ENCODE measurements at places on chromosomes 3 and 15. TPM values are rescaled to one million over a fixed set of nuclear protein-coding genes. Genes with fewer than 3 reads are reported as not detected.
A peak's percentile ranks its signal among the peaks of the same experiment; 100 is the strongest.

The DNASE1L3 gene
- not detected for total RNA-seq

DNA sequence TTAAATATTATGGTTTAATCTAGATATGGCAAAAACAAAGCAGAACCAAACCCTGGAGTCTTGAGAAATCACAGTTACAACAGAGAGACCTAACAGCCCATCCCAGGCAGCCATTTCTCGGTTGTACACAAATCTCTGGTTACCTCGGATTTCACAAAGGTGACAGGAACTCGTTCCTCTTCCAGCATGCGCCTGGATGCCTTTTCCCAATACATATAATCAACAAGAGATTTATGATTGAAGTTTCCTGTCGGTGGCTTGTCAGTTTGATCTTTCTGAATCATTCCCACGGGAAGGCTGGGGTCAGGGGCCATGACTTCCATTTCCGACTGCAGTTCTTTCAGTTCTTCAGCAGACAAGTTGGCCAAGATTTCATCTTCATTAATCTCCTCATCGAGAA is 445 bp downstream of the LMOD3 start:
- H3K4me1 ChIP-seq, result no peaks in the 10 kb centered on the region
- no peak for DNase-seq
- no peak overlapping the region for H3K4me3 ChIP-seq
- H3K27ac ChIP-seq, result no peak overlapping the region

DNA sequence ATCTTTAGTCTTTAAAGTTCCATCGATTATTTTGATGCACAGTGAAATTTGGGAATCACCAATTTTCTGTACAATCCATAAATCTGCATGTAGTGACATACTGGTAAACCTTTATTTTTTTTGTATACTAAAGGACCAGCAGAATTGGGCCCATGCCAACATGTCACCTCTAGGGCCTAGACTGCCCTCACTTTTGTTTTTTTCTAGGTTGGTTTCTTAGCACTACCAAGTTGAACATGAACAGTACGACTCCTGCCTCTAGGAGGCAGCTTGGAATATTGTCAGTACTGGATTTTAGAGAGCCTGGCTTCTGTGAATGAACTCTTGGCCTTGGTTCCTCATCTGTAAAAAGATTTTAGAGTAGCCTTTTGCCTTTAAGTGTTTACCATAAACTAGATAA is 32.3 kb downstream of the NKIRAS1 start:
- H3K36me3 ChIP-seq, result peaks cover 19% of the 10 kb centered on the region
- no peaks in the 10 kb centered on the region for H3K27me3 ChIP-seq
- H3K27ac ChIP-seq, result no peak overlapping the region
- H3K4me3 ChIP-seq, result no peak overlapping the region
- no peaks in the 10 kb centered on the region for H3K4me1 ChIP-seq

The CCR2 gene
- not detected for total RNA-seq

- H3K36me3 ChIP-seq, result no peaks in the 10 kb centered on the region
- DNase-seq, result no peak
- H3K27ac ChIP-seq, result no peak overlapping the region
- H3K4me3 ChIP-seq, result no peak overlapping the region
- H3K27me3 ChIP-seq, result no peaks in the 10 kb centered on the region
Observed at GRCh38 chr15:63481105-63481810, 23.1 kb upstream of the USP3 start.

- no peak overlapping the region for H3K27ac ChIP-seq
- no peaks in the 10 kb centered on the region for H3K27me3 ChIP-seq
- no peak for DNase-seq
- no peaks in the 10 kb centered on the region for H3K4me1 ChIP-seq
- no peaks in the 10 kb centered on the region for H3K36me3 ChIP-seq
- no peak overlapping the region for H3K4me3 ChIP-seq
Observed at GRCh38 chr3:168336276-168336675, 240.6 kb upstream of the GOLIM4 start.

GRCh38 chr3:37397396-37397795 is 223.0 kb upstream of the LRRFIP2 start:
- DNase-seq, result no peak
- H3K27ac ChIP-seq, result no peak overlapping the region
- no peaks in the 10 kb centered on the region for H3K36me3 ChIP-seq
- no peaks in the 10 kb centered on the region for H3K27me3 ChIP-seq
- no peak overlapping the region for H3K4me3 ChIP-seq

The SNX22 gene
- 0.05 TPM for total RNA-seq

GRCh38 chr3:99882436-99883137 is 64.9 kb downstream of the CMSS1 start:
- no peaks in the 10 kb centered on the region for H3K27me3 ChIP-seq
- peaks cover 7% of the 10 kb centered on the region for H3K4me1 ChIP-seq
- no peak overlapping the region for H3K27ac ChIP-seq
- H3K36me3 ChIP-seq, result no peaks in the 10 kb centered on the region

DNA sequence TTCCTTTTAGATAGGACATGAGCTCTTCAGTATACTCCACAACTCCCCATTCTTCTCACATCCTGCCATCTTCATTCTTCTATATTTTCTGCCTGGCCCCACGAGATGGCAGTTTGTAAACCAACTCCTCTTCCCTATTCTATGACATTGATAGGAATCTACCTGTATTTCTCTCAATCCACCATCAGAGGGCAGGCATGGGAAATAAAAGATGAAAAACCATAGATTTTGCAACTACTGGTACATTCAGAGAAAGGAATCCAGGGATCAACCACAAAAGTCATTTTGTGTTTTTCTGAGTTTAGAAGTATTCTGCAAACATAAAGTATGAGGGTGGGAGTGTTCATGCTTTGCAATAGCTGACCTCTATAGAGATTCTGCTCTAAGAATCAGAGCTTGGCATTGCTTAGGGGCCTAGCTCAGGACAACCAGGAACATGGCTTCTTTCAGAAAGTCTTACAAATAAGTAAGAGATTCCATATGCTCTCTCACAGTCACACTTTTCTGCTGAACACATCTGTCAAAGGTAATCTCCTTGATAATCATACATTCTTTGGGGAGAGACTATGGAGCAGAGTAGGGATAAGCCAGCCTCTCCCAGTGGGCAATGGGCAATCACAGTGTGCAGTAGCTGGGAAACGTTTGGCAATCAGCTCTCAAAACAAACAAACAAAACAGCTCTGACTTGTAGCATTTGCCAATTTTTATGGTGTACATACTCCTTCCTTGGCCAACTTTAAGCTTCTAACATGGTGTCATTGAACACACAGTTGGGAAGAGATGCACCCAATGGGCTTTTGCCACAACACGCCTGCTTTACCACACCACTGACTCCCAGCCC is 43.1 kb upstream of the SLC25A36 start:
- H3K4me3 ChIP-seq, result no peak overlapping the region
- H3K36me3 ChIP-seq, result no peaks in the 10 kb centered on the region
- DNase-seq, result no peak
- H3K27me3 ChIP-seq, result no peaks in the 10 kb centered on the region

GRCh38 chr3:58723173-58723572 is 56.6 kb upstream of the FAM3D start:
- no peak overlapping the region for H3K4me3 ChIP-seq
- no peaks in the 10 kb centered on the region for H3K36me3 ChIP-seq
- no peak overlapping the region for H3K27ac ChIP-seq
- no peaks in the 10 kb centered on the region for H3K4me1 ChIP-seq
- no peaks in the 10 kb centered on the region for H3K27me3 ChIP-seq

The TIMP4 gene
- 0.08 TPM for total RNA-seq

GRCh38 chr15:39269821-39270220 is 311.1 kb upstream of the THBS1 start:
- no peaks in the 10 kb centered on the region for H3K27me3 ChIP-seq
- H3K27ac ChIP-seq, result peak overlapping the region; percentile 84
- no peak overlapping the region for H3K4me3 ChIP-seq
- no peaks in the 10 kb centered on the region for H3K36me3 ChIP-seq
- peaks cover 67% of the 10 kb centered on the region for H3K4me1 ChIP-seq
- no peak for DNase-seq

The ZNF80 gene
- total RNA-seq, result not detected

GRCh38 chr15:71392861-71393283 is 277.6 kb downstream of the THSD4 start:
- H3K4me3 ChIP-seq, result no peak overlapping the region
- no peaks in the 10 kb centered on the region for H3K36me3 ChIP-seq
- no peaks in the 10 kb centered on the region for H3K27me3 ChIP-seq
- peaks cover 16% of the 10 kb centered on the region for H3K4me1 ChIP-seq
- no peak overlapping the region for H3K27ac ChIP-seq

- no peak overlapping the region for H3K4me3 ChIP-seq
- H3K4me1 ChIP-seq, result peaks cover 21% of the 10 kb centered on the region
- H3K27me3 ChIP-seq, result no peaks in the 10 kb centered on the region
- DNase-seq, result no peak
- H3K27ac ChIP-seq, result no peak overlapping the region
- no peaks in the 10 kb centered on the region for H3K36me3 ChIP-seq
Observed at GRCh38 chr3:128222796-128223385, 69.6 kb downstream of the EEFSEC start.

DNA sequence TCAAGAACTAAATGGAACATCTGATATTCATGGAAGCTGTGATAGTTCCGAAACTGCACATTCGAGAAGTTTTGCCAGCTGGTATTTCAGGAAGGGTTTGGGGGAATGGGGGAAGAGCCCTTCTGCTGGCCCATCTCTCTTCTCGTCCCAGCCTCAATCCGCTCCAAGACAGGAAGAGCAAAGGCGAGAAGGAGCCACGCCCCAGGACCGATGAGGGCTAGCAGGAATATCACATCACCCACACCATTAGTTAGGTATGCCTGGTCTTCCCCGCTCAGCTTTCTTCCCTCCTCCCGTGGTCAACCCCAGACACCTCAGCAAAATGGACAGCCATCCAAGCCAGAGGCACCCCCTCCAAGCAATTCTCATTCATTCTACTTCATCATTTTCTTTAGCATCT is 14.9 kb upstream of the PCSK6 start:
- no peak overlapping the region for H3K27ac ChIP-seq
- H3K4me1 ChIP-seq, result peaks cover 11% of the 10 kb centered on the region
- H3K36me3 ChIP-seq, result no peaks in the 10 kb centered on the region
- H3K27me3 ChIP-seq, result no peaks in the 10 kb centered on the region
- DNase-seq, result no peak

DNA sequence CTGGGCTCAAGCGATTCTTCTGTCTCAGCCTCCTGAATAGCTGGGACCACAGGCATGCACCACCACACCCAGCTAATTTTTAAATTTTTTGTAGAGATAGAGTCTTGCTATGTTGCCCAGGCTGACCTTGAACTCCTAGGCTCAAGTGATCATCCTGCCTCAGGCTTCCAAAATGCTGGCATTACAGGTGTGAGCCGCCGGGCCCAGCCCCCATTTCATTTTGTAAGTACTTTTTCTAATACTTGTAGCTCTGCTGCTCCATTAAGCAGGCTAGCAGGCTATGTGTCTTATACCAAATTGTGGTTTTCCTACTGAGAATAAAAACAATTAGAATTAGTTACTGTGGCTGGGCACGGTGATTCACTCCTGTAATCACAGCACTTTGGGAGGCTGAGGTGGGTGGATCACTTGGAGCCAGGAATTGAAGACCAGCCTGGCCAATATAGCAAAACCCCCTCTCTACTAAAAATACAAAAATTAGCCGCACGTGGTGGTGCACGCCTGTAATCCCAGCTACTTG is 22.4 kb downstream of the NIPA1 start:
- DNase-seq, result no peak
- peaks cover 8% of the 10 kb centered on the region for H3K36me3 ChIP-seq
- H3K27ac ChIP-seq, result no peak overlapping the region
- peaks cover 5% of the 10 kb centered on the region for H3K4me1 ChIP-seq
- no peak overlapping the region for H3K4me3 ChIP-seq
- H3K27me3 ChIP-seq, result no peaks in the 10 kb centered on the region

The CEMIP gene
- total RNA-seq, result not detected

The STRIT1 gene
- total RNA-seq, result not detected

DNA sequence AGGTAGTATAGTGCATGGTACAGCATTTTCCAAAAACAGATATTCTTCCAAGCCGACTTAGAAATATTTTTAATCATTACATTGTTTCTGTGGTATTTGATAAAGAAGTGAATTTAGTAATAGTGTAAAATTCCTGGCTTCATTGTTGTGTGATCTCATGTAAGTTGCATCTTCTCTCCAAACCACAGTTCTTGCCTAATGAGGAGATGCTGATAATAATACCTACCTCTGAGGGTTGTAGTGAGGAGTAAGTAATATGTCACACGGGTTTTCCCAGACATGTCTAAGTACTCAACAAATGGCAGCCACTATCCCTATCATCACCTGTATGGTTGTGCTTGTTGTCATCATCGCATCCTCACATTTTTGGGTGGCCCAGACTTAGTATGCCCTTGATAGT is 167.3 kb downstream of the SLCO3A1 start:
- no peaks in the 10 kb centered on the region for H3K4me1 ChIP-seq
- no peaks in the 10 kb centered on the region for H3K27me3 ChIP-seq
- no peaks in the 10 kb centered on the region for H3K36me3 ChIP-seq
- no peak overlapping the region for H3K4me3 ChIP-seq

DNA sequence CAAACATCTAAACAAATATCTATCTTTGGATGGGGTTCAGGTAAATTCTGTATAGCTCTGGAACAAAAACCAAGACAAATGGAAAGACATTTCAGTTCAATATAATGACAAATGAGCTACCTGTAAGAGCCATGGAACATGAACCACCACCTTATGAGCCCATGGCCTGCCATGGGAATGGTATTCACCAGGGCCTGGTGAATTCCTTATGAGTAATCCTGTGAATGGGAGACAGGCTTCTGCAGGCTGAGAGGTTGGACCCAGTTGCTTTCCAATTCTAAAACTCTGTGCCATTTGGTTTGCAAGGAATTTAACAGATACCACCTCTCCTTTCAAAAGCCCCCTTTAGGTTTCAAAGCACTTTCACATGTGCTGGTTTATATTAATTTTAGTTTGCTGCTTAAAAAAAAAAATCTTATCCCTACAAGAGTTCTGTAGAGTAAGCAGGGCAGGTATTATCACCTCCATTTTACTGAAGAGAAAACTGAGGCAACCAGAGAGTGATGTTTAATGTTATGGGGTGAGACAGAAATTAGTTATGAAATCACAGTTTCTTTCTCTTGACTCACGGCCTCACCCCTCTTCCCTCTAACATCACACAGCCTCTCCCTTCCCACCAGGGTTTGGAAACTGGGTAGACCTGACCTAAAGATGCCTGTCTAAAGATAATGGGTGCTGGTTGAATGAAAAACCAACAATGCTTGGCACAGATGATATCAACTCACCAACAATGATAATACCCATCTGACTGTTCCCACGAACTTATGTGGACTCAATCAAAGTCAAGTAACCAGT is 397.6 kb upstream of the WNT5A start:
- no peak overlapping the region for H3K27ac ChIP-seq
- DNase-seq, result no peak
- no peak overlapping the region for H3K4me3 ChIP-seq
- no peaks in the 10 kb centered on the region for H3K36me3 ChIP-seq
- peaks cover 36% of the 10 kb centered on the region for H3K4me1 ChIP-seq

Data from SJSA1 (cell line).